NCI-H1694 (cell line): ENCODE measurements at places on chromosomes 3 and 15.

- DNase-seq, result no peak
Observed at GRCh38 chr3:108088146-108088545, 2.7 kb downstream of the CD47 start.

GRCh38 chr3:134291319-134292254 is 40.9 kb upstream of the RYK start:
- no peak for DNase-seq

DNA sequence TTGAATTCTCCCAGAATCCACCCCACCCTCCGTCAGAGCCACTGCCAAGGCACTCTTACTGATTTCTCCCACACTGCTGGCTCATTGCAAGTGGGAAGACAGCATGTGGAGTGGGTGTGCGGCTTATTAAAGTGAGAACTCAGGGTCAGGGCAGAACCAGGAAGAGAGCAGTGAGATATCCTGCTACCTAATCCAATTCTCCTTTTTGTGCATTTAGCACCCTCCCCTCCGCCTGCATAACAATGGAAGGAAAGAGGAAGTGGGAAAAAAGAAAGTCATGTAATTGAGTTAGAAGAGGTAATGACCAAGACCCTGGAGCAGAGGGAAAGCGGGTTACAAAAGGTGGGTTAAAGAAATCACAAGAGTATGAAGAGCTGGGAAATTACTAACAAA is 27.8 kb upstream of the PIK3CB start:
- no peak for DNase-seq

GRCh38 chr3:192367616-192368015 is 359.7 kb downstream of the FGF12 start:
- DNase-seq, result no peak

- DNase-seq, result no peak
Observed at GRCh38 chr15:38648121-38648843, 83.7 kb upstream of the RASGRP1 start.

DNA sequence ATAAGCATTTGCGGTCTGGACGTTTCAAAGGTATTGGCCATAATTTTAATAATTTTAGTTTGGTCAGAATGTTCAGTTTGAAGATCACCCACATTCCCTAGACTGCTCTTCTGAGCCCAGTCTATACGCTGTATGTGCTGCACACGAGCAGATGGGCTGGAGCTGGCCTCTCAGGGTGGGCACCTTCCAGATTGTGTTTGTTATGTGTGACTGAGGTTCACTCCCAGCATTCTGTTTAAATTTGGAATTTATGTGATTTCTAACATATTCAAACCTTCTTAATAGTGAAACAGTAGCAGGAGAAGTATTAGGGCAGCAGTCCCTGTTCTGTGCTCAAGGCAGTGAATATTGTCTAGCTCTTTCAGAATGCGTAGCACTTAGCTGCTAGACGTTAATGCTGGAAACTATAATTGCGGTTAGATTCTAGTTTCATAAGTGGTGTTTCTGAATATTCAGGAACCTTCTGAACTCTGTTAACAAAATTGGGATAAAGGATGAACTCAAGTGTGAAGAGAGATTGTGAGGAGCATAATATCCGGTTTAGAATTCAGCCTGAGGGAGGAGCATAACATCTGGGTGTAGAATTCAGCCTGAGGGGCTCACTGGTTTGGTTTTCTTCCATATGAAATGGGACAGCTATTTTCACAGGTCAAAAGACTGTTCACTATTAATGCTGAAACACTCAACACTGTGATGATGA is 68.6 kb upstream of the RPL35A start:
- peak; percentile 43 for DNase-seq

- no peak for DNase-seq
Observed at GRCh38 chr3:72728958-72729467, 119.2 kb downstream of the SHQ1 start.

GRCh38 chr3:152583963-152584362 is 251.0 kb upstream of the P2RY1 start:
- no peak for DNase-seq

DNA sequence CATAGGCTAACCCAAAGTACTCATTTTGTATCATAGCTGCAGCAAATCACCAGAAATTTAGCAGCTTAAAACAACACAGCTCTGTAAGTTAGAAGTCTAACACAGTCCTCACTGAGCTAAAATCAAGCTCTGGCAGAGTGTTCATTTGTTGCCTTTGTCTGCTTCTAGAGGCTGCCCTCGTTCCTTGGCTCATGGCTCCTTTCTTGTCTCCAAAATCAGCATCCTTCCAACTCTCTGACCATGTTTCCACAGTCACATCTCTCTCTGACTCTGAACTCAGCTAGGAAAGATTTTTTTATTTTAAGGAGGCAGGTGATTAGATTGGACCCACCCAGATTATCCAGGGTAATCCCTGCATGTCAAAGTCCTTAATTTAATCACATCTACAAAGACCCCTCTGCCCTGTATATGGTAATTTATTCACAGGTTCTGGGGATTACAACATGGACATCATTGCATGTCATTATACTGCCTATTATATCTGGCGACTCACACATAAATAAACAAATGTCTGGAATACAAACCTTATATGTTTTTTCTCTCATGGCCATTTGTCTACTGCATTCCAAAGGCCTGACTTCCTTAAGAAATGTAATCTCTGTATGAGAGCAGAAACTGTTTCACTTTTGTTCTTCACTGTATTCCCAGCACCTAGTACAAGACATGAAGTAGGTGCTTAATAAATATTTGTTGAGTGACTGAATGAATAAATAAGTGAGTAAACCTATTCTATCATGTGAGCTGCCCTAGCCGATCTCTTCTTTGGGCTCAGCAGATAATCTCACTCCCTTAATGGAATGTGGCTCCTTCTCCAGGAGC is 15.1 kb upstream of the UACA start:
- no peak for DNase-seq

- DNase-seq, result no peak
Observed at GRCh38 chr15:65923264-65923663, 54.0 kb downstream of the RAB11A start.

- peak; percentile 49 for DNase-seq
Observed at GRCh38 chr3:97872525-97873042, 50.8 kb downstream of the CRYBG3 start.

DNA sequence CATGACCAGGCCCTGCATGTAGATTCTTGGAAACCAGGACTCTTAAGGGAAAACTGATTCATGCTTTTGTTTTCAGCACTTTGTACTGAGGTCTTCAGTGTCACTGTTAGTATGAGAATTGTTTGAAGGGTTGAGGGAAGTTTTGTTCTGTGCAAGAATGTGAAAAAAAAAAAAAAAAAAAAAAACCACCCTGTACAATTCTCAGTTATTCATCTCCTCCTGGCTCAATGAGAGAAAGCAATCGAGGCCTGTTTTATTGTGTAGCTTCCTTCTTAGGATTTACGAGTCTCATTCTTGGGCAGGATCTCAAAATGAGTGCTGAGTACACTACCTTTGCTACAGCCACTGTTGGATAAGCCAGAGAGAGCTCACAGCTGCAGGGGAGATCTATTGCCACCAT is 469.5 kb downstream of the CNTN4 start:
- DNase-seq, result no peak

DNA sequence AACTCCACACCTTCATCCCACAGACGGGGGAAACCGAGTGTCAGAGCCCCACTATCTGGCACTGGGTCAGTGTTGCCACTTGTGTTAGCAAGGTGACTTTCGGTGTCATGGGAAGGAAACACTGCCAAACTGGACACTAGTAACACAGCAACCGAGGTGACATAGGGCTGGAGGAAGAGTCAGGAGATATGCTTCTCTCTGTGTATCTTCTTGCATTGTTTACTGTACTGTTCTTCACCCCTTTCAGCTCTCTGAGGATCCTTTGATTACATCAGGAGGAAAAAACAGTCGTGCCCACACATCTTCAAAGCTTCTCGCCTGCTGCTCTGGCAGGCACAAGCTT is 109.4 kb upstream of the RAD18 start:
- no peak for DNase-seq

- DNase-seq, result no peak
Observed at GRCh38 chr3:8733332-8734094, at the start of gene CAV3. CAV3 (plus strand) TSS chr3:8733802; CDS start chr3:8733877, 75 bp downstream.
